Fibroblast of villous mesenchyme (primary cell): ENCODE measurements at places on chromosomes 4 and X.

DNA sequence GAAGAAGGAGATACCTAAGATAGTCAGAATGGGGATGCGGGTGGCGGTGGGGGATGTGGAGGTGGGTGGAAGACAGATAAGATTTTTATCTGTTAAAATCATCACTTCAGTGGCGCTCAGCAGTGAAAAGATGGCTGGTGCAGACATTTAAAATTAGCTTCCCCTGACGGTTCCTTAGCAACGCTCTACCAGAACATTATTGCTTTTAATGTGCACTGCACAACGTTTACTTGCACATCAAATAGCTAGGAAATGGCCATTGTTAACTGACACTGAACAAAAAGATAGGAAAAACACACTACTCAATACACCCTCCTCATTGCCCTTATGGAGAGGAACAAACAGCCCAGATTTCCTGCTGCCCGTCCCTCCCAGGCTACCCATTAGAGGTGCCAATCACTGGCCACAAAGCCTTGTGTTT, 61.0 kb upstream of the FTHL17 start:
- DNase-seq: no peak

- peak; percentile 57 for DNase-seq
Measured at GRCh38 chrX:72107320-72107719, 24.4 kb downstream of the RTL5 start.

- no peak for DNase-seq
Measured at GRCh38 chr4:168717847-168718246, 221.0 kb downstream of the PALLD start.

DNA sequence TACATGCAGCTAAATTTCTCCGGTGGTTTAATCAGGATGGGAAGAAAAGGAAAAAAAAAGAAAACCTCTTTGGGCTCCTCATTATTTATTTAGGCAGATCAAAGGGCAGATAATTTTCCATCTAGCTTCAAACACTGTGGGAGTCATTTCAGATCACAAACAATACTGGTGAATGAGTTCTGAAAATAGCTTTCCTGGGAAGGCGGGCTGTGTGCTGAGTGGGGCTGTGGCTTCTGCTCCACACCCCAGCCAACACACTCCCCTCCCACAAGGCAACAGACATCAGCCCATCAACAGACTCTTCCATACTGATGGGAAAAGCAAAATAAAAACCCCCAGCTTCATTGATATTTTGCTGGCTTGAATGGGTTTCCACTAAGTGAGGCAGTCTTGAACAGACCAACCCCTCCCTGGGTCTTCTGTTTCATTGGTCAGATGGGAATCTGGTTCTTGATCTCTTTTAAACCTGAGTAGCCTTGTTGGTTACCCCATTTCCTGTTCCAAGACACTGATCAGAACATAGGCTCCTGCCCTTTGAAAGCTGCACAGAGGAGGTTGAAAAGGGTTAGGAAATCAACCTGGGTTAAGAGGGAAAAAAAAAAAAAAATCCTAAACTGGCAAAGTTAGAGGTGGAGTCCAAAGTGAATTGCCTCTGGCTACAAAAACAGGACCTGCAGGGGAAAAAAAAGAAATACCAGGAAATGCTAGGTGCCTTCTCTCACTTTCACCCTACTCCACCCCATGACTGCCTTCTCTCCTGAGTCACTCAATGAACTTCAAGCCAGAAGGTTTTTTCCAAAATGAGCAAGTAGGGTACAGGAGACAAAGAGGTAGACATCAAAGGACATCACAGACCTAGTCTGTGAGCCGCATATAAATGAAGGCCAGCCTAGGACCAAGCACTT, 20.0 kb downstream of the AMOT start:
- no peak for DNase-seq

DNA sequence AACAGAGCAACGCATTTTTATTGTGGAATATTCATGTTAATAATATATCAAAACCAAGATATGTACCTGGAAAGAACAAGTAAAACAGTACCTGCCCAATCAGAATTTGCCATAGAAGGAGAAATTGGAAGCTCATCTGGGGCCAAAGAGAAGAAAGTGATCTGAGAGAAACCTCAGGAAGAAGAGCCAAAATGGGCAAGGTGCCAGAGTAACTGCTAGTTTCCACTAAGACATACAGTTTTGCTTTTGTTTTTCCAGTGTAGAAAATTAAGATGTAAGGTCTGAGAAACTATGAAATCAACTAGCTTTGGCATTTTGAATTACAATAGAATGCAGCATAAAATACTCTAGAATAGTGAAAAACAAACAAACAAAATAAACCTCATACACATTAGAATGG, 2201.2 kb downstream of the ARAP2 start:
- DNase-seq: peak; percentile 31

GRCh38 chr4:148574502-148574901, 132.3 kb upstream of the NR3C2 start:
- DNase-seq: peak; percentile 1

GRCh38 chr4:137267024-137267423, 265.3 kb downstream of the PCDH18 start:
- DNase-seq: no peak

DNA sequence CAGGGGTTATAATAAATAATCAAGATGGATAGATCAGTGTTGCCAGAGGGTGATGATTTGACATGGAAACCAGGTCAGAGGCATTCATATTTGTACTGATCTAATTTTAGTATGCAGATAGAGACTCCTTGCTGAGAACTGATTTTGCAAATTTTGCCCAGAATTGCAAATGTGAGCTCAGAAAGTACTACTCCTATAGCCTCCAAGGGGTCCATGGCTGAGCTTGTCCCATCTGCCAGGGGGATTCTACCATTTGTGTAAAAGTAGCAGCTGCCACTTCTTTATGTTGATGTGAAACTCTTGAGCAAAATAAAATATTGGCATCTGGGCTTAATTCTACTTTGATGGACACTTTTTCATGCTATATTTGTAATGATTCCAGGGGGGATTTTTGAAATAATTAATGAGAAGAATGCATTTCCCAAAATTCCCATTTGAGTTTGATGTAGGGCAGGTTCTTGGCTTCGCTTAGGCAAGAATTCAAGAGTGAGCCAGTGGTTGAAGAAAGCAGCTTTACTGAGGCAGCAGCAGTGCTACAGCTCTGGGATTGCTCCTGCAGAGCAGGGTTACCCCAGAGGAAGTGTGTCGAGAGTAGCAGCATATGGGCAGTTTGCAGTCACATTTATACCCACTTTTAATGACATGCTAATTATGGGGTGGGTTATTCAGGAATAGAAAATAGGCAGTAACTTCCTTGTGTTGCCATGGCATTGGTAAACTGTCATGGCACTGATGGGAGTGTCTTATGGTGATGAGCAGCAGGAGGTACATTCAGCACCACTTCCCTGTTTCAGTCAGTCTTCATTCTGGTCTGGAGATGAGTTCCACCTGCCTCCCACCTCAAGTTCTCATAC, 38.7 kb upstream of the DCLK2 start:
- DNase-seq: no peak

DNA sequence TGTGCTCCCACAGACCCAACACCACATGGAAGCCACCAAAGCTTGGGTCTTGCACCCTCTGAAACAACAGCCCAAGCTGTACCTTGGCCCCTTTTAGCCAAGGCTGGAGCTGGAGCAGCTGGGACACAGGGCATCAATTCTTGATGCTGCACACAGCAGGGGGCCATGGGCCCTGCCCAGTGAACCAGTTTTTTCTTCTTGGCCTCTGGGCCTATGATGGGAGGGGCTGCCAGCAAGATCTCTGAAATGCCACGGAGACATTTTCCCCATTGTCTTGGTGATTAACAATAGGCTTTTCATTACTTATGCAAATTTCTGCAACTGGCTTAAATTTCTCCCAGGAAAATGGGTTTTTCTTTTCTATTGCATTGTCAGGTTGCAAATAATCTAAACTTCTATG, 49.0 kb downstream of the SPANXA2 start:
- no peak for DNase-seq

- peak; percentile 51 for DNase-seq
Measured at GRCh38 chr4:125719987-125720386, 405.2 kb downstream of the FAT4 start.

- DNase-seq: peak; percentile 68
Measured at GRCh38 chr4:123444290-123444731, 47.7 kb downstream of the SPRY1 start.

GRCh38 chrX:11786862-11787261, 28.8 kb downstream of the MSL3 start:
- peak; percentile 28 for DNase-seq

DNA sequence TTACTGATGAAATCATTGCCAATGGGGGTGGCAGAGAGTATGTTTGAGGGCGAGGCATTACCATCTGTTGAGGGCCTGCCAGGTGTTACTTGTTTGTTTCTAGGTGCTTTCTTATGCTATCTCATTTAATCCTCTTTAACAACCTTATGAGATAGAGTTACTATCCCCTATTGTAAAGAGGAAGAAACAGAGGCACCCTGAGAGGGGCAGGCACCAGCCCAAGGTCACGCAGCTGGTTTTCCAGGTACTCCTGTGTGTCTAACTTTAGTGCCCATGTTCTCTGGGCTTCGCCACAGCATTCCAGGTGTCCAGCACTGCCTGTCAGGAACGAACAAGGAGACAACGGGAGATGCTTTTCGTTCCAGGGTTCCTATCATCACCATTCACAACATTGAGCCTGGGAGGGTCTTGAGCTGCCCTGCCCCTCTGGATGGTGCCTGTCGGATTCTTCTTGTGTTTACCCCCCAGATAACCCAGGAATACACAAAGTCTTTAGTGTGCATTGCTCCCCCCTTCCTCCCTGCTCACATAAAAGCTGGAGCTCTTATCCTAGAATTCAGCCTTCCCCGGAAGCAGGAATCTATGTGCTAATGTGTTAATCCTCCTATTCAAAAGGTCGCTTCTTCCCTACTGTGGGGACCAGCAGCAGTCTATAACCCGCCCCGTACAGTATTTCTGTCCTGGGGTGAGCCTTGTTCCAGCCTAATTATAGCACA, 24.9 kb upstream of the GPC4 start:
- no peak for DNase-seq

- DNase-seq: no peak
Measured at GRCh38 chrX:26586570-26586969, 370.6 kb downstream of the MAGEB5 start.

GRCh38 chr4:4492161-4492847, 49.5 kb downstream of the STX18 start:
- peak; percentile 83 for DNase-seq

DNA sequence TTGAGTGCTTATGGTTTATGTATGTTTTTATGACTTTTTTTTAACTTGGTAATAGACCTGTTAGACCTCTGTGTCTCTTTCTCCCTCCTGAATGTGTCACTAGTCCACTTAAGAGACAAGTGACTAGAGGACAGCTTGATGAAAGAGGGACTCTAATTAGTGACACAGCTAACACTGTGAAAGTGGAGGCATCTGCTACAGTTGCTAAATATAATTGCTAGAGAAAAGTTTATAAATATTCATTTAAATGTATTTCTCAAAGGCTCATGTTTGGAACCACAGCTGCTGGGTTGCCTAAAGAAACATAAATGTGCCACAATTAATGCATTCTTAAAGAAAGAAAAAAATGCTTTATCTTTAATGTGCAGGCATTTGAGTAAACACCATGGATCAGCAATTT, 176.4 kb downstream of the FRMPD4 start:
- DNase-seq: no peak

- DNase-seq: no peak
Measured at GRCh38 chr4:105145903-105146275, 787 bp upstream of the TET2 start.

- no peak for DNase-seq
Measured at GRCh38 chrX:37781081-37781480, 1.2 kb downstream of the CYBB start.

DNA sequence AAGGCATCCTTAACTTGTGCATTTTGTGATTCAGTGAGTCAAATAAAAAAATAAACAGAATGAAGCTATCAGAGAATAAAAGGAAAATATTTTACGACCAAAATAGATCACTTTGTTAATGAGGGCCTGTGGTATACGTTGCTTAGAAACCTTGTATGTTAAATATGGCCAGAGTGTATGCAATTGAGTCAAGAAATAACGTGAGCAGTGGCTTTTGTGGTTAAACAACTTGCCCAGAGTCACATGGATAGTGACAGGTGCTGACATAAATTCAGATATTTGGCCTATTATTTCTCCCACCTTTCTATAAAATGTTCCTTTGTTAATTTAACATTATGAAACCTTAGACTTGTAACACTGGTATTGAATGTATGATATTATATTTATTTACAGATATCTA, 393.4 kb downstream of the PABPC4L start:
- peak; percentile 9 for DNase-seq

GRCh38 chr4:180683186-180683585, 1560.0 kb upstream of the TENM3 start:
- no peak for DNase-seq
